ENCODE measurements at places on chromosomes 3 and 15.

GRCh38 chr3:99586701-99587100, 51.7 kb upstream of the COL8A1 start:
- DNase-seq, result no peak

GRCh38 chr15:68054628-68055223, 611 bp downstream of the PIAS1 start:
- peak; percentile 35 for DNase-seq

- no peak for DNase-seq
These were observed 9.1 kb upstream of the FEM1B start for GRCh38 chr15:68268405-68268804.

- no peak for DNase-seq
These were observed 57.4 kb upstream of the PHLDB2 start for GRCh38 chr3:111801693-111802092.

GRCh38 chr3:38101811-38102443, 35.0 kb downstream of the ACAA1 start:
- DNase-seq, result no peak

GRCh38 chr15:101676921-101677329, 24.7 kb upstream of the TM2D3 start:
- no peak for DNase-seq

DNA sequence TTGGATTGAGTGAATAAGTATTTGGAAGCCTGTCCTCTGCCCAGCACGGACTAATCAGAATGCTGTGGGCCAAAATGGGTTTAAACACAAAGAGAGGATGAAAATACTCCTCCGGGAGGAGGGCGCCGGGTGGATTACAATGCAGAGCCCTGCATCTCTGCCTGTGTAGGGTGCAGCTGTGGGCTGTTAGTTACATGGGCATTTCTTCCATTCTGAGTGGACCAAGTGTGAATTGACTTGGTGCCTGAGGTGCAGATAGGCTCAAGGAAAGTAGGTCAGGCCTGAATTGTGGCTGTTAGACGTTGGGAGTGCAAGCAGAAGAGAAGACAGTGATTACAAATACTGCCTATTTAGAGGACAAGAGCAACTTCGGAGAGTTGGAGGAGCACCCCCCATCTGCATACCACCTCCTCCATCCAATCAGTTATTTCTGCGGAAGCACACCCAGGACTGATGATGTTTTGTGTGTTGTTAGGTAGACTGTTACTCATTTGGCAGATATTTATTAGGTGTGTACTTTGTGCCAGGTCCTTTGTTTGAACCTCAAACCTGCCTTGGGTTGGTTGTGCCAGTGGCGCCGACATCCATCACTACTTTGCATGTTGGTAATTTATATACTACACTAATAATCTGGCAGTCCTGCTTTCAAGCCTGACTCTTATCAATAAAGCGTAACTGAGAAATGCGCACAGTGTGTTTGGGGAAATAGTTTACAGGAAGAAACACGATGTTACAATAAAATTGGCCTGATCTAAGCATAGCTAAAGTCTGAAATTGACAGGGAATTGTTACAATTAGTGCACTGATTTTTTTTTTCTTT, 33.0 kb downstream of the PTPRG start:
- no peak for DNase-seq

- no peak for DNase-seq
These were observed 36.0 kb downstream of the LEO1 start for GRCh38 chr15:51935466-51936104.

DNA sequence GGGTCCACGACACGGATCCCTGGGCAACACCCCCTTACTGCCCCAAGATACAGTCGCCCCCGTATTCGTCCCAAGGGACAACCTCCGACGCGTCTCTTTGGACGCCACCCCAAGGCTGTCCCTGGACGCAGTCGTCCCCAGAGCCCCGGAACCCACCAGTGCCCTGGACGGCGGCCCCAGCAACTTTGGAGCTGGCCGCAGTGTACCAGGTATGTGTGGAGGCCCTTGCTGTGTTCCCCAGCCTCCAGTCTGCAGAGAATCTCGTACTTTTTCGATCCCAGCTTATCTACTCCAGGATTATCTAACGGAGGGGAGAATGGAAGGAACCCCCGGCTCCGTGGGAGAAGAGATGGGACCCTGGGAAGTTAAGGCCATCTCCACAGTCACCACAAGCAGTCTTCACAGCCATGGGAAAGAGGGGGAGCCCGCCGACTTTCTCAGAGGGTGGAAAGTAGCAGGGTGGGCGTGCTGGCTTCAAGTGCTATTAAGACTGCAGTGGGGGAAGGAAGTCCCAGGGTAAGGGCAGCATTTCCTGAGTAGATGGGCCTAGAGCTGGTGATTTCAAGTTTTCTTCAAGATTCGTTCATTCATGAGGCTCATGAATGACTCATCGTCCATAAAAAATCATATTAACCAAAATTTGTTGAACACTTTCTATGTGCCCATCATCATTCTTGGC, 1.1 kb downstream of the MESP2 start:
- DNase-seq, result no peak

- DNase-seq, result no peak
These were observed 34.0 kb downstream of the ACSBG1 start for GRCh38 chr15:78200276-78200930.

GRCh38 chr15:84570164-84570735, 30.6 kb upstream of the ZSCAN2 start:
- DNase-seq, result peak; percentile 48

DNA sequence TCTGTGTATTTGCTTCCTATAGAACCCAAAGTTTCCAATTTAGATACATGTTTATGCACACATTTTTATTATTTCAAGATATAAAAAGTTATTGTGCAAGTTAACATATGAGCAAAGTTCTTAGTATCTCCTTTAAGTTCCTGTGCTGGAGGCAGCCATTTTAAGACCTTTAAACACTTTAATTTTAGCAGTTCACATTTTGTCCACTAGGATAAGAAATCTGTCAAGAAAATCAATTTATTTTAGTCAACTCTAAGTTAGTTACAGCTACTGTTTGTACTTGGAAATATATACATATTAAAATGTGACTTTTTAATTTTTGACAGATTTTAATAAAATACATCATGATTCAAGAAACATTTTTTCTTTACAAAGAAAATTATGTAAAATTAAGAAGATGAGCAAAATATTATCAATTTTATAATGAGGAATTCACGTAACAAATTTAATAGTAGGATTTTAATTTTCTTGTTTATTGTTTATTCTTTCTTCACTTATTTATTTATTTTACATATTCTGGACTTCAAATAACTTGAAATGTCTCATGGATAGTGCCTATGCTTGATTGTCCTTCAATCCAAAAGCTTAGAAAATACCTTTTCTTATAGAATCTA, 402.6 kb upstream of the GBE1 start:
- DNase-seq, result no peak

- no peak for DNase-seq
These were observed 107.9 kb downstream of the STAC start for GRCh38 chr3:36488077-36488789.

DNA sequence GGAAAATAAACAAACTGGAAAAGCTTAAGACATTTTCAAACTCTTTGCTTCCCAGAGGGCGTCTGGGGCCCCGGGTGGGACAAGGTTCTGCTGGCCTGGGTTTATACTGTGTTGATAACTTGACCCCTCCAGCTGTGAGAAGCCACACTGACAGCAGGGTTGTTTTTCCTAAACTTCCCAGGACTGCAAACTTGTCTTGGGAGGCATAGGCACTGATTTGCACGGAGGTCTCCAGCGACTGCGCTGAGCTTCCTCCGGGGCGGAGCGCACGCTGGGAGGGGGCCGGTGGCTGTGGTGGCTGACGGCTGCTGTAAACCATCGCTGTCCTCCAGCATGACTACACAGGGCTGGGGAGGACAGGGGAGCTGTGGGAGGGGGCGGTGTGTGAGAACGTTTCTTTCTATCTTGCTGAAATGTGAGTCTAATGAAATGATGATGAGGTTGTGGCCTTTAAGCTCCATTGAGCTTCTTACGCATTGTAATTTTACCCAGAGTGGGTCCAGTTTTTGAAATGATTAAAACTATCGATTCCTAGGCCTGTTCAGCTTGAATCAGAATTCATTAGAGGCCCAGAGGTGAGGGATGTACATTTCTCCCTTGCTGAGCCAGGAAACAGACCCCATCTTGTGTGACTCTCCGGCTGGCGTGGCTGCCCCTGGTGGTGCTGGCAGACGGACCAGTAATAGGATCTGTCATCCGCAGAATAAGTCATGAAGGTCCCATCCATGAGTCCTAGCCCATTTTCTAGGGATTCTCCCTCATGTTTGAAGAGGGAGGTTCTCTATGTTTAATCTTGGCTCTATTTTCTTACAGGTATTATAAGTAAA, 40.5 kb upstream of the VPS8 start:
- no peak for DNase-seq

DNA sequence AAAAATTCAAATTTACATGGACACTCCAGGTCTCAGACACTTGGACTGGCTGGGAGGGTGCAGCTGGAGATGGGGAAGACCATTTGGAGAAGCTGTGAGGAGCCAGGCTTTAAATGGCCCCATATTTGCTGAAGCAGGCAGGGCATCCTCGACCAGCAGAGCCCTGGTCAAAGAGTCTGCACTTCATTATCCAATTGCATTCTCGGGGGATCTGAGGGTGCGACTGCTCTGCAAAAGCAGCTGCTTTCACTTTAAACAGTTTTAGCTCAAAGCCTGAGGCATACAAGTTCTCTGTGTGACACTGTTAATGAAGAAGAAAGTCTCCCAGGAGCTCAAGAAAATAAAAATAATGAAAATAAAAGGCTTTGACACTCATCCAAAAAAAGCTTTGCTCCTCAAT, 98.0 kb upstream of the SLC25A36 start:
- DNase-seq, result no peak

DNA sequence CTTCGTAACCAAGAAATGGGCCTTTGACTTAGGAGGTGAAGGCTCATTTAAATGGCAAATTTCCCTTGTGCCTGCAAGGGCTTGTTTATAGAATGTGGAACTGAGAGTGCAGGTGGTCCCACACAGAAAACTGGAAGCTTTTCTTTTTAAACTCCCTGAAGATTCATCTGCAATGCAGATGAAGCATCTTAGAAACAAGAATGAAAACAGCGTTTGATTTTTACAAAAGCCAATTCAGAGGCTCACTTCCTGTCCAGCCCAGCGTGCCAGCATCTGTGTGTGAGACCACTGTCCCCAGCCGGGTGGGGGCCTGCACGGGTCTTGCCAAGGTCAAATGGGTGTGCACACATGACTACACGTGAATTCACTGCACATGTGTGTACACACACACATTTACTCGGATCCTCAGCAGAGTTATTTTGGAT, 94.7 kb downstream of the LINGO1 start:
- DNase-seq, result no peak

GRCh38 chr15:67862750-67863441, 23.1 kb upstream of the RNU6-1 start:
- no peak for DNase-seq

DNA sequence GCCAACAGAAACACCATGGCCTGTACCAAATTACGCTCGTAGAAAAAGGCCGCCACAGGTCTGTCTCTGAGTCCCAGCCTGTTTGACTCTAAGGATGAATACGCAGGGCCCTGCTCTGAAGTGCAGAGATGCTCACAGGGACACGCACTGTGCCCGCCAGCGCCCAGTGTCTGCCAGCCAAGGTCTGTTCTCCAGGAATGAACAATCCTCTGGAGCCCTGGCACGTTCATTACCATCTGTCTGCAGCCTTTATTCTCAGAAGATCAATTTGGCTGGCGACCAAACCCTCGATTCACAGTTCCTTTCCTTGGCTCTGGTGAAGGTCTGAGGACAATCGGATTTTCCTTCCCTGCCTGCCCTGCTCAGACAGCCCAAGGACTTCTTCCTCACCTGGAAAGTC, 66.3 kb downstream of the NIPA2 start:
- no peak for DNase-seq

- no peak for DNase-seq
These were observed 135.2 kb downstream of the RYR3 start for GRCh38 chr15:33445984-33446383.

DNA sequence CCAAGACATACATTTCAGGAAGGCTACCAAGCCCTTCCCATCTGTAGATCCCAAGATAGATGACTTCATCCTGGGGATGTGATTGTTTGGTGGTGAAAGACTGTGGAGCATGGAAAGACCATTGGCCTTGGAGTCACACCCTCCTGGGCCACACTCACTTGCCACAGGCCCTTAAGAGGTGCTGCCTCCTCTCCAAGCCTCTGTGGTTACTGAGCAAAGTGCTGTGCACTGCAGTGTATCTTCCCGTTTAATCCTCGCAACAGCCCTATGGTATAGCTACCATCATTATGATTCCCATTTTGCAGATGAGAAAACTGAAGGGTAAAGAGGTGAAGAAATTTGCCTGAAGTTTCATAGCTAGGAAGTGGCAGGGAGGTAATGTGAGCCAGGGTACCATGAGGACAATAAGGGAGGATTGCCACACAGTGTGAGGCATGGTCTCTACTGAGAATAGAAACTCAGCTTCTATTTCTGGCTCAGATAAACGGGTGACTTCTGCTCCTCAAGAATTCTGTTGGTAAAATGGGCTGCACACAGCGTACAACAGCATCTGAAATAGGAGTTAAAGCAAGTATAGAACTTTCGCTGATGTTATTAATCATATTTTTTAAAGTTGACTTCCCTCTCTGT, 23.9 kb upstream of the RHO start:
- no peak for DNase-seq

DNA sequence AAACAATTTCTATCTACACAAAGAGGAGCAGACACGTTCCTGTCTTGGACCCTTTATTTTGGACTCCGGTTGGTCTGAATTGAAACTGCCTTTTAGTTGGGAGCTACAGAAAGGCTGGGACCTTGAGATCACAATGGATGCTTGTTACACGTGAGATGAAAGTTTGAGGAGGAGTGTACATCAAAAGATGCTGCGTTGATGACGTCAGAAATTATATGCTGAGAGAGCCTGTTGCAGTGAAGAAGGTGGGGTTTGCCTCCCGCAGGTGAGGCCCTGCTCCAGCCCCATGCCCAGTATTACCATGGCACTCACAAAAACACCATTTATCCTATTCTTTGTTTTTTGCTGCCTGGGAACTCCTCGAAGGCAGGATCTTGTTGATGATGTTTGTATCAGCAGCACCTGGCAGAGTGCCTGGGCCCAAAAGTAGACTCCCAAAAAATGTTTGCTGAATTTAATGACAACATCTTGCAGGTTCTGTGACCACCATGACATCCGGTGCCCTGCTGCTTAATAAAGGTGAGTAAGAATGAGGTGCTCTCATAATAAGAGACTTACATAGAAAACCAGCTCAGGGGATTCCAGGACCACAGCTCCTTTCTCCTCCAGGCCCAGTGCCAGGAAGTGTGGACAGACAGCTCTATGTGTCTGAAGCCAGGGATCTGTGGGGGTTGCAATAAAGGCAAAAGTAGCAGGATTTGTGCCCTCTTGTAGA, 136.1 kb upstream of the UBE2E1 start:
- DNase-seq, result no peak

DNA sequence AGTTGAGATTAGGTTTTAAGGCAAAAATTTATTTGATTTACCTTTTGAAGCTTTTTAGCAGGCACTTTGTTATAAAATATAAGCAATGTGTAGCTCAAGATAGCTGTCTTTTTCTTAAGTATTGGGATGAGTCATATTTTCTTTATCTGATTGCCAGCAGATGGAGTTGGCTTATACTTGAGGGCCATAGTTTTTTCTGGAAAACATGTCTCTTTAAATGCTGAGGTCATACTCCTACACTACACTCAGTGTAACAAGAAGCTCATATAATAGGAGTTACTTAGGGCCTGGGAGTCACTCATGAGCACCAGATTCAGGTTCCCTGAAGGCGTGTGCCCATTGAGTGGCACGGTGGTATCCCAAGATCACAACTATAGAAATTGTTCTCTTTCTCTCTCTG, 579.8 kb downstream of the EDEM1 start:
- no peak for DNase-seq
